ENCODE measurements at places on chromosomes 2 and 18.

- DNase-seq = no peak
Observed at GRCh38 chr2:112482309-112483041, 519 bp downstream of the TTL start.

DNA sequence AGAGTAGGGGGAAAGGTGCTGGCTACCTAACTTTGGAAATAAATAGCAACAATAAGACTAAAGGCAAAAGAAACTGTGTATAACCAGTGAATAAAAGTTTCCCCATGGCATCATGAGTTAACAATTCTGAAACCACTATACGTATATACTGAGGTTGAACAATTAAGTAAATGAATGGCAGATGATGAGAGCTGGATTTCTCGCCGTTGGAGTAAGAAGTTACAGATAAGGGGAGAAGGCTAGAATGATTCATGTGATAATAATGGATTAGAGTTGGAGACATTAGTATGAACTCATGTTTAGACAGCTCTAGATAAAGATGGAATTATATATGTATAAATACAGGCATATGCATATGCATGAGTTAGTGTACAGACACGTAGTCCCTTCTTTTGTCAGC is 152.7 kb downstream of the UBR3 start:
- DNase-seq = no peak

DNA sequence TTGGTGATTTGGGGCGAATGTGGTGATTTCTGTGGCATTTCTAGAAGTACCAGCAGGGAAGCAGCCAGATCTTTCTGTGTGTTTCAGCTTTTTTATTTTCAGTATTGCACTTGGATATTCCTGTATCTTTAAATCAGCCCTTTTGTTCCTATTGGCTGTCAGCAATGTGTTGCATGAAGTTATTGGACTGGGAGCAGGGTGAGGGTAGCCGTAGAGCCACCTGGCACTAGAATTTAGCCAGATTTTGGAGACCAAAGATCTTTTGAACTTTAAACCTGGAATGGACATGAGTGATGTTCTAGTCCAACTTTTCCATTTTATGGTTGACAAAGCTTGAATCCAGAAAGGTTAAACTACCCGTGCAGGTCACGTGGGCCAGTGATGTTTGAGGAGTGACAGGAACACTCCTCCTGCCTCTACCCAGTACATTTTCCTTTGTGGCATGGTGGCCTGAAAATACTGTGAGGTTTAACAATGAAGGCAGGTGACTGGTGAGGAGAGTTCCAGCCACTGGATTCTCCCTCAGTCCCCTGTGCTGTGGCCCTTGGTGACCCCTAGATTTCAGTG is 122.3 kb downstream of the NEDD4L start:
- DNase-seq = no peak

- no peak for DNase-seq
Observed at GRCh38 chr2:35871672-35872071, 483.9 kb upstream of the CRIM1 start.

GRCh38 chr2:81576713-81577112 is 1272.2 kb upstream of the LRRTM1 start:
- no peak for DNase-seq

GRCh38 chr18:44602380-44602779 is 78.3 kb upstream of the SETBP1 start:
- DNase-seq = no peak

GRCh38 chr2:192203876-192204275 is 9.1 kb upstream of the TMEFF2 start:
- DNase-seq = no peak

DNA sequence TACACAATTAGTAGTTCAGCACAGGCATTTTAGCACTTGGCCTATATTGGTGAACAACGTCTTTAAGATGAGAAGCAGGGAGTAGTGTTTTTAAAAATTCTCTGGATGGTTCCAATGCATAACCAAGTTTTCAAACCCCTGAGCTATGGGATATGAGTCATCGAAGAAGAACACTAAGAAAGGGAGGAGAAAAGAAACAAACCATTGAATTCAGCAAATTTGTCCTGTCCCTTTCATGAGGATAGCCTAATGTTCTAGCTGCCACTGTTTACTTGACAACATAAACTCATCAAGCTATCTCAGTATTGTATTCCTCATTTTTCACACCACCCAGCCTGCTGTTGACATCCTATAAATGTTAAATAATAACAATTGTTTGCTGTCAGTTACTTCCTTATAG is 158.0 kb downstream of the BARD1 start:
- no peak for DNase-seq

GRCh38 chr2:3097804-3098203 is 279.8 kb downstream of the EIPR1 start:
- DNase-seq = no peak

GRCh38 chr18:51654488-51655326 is 457.2 kb upstream of the MEX3C start:
- DNase-seq = no peak

DNA sequence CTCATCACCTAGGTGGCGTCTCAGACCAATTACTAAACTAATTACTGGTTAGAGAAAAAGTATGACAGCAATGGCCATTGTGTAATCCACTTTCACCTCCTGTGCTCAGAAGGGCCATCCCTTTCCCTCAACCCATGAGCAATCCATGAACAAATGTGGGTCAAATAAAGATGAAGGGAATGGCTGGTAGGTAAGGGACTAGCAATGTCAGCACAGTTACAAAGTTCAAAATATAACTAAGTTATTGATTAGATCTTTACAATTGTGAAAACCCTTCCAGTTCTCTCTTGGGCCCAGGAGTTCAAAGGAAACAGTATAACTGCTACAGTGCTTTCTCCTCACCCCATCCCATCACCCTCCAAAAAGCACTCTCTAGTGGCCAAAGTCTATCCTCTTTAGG is 98.3 kb downstream of the DTNA start:
- no peak for DNase-seq
